ENCODE measurements at places on chromosomes 13 and 19.

GRCh38 chr19:48061401-48062344, 17.8 kb upstream of the CABP5 start:
- no peak for DNase-seq

DNA sequence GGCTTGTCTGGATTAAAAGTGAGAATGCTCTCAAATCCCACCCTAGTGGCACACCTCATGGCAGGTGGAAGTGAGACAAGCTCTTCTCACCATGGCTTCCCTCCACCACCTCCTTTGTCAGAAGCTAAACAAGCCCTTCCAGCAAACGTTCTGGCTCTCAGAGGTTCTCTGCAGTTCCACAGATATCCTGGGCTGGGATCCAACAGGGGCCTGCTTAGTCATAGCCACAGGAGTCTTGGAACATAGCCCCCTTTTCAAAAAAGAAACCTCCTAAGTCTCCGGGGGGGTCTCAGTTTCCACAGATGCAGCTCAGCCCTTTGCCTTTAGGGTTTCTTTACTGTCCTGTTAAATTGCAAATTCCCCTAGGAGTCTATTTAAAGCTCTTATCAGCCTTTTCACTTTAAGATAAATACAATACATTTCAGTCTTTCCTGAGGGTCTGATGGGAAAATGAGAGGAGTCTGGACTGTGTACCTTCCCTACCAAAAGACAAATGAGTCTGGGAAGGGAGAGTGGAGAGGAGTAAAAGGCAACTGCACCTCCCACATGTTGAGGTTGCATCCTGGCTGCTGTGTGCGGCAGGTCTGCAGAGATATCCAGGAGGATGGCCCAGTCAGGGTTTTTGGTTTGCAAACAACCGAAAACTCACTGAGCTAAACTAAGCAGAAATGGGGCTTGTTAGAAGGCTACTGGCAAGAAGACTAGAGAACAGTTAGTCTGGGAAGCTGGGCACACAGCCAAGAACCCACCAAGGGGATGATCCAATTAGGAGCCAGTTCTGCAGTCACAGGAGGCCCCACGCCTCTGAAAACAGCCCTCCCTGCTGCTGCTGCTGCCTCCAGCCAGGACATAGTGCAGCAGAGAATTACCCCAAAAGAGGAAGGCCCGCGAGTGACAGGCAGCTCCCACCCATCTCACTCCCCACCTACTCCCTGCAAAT, 41.4 kb upstream of the SERP2 start:
- peak; percentile 44 for DNase-seq

DNA sequence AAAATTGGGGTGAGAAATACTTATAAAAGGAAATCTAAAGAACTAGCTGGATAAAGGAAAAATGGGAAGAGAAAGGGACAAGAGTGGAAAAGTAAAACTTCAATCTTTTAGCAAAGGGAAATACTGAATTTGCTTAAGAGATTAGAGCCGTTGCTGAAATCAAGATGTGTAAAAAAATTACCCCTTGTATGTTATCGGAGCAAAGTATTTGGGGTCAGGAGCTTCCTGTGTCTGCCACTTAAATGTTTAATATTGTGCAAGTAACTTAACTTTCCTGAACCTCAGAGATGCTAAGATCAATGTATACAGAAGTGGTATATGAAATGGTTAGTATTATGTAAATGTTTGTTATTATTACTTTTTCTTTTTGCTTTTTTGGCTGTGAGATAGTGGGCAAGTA, 51.6 kb downstream of the NDFIP2 start:
- DNase-seq: no peak

DNA sequence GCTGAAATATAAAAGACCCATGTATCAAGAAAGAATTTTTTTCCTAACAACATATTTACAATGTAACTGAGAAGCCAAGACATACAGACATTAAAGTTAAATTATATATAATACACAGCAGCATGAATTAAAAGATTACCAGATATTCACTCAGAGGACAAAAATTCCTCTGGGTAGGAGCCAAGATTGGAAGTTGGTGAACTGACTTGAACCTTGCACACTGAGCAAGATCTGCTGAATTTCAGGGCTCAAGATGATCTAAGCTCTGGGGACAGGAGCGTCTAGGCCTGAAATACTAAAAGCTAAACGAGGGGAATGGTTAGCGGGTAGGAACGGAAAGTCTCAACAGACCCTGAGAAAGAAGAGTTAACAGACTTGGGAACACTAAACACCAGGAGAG, 8.5 kb downstream of the FOXO1 start:
- DNase-seq: no peak

DNA sequence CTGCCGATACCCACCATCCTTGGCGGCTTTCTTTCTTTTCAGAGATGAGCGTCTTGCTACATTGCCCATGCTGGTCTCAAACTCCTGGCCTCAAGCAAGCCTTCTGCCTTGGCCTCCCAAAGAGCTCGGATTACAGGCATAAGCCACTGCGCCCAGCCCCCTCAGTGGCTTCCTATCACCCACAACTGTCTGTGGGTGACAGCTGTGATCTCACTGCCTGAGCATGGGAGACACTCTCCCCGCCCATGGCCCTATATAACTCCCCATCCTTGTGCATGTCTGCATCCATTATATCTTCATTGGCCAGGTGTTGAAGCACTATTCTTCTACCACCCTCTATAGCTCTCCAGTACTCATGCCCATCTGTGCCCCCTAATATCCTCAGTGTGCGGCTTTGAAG, 76.2 kb downstream of the PTPRS start:
- no peak for DNase-seq
